ENCODE measurements at places on chromosomes 2 and 18. TPM values are rescaled to one million over a fixed set of nuclear protein-coding genes. Genes with fewer than 3 reads are reported as not detected.

GRCh38 chr2:54528311-54528955, 72.3 kb downstream of the SPTBN1 start:
- no peak for DNase-seq

DNA sequence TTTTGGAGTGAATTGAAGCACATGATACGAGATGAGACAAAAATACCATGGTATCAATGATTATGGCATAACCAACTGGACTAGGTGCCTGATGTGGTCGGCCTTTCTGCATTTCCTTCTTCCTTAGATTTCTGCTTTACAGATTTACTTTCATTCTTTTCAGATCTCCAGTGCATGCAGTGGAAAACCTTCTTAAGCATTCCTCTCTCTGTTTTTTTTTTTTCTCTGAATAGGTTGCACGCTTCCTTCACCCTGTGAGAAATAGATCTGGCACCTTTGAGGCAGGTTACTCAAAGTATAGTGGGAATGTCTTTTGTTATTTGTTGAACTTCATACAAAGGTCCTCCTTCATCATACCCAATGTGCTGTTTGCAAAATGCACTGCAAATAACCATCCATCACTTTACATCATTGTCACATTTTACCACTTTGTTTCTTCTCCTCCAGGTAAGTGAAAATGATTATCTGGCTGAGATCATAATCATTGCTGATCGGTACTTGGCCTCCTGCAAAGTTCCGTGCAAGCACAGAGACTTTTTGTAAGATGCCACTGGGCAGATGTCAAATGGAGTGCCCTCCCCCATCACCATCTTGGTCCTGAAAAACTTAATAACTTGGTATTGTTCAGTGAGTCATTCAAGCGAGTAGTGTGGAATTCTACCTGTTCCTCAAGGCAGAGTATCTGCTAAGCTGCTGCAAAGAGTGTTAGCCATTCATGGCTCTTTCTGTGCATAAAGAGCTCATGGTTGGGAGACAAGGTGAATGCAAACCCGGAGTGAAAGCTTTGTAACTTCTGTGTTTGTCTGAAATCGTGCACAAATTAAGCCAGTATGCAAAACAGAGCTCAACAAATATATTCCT, 30.0 kb upstream of the KLHL14 start:
- DNase-seq, result no peak

The CFAP65 gene
- total RNA-seq, result 0.05 TPM

- DNase-seq, result no peak
Measured at GRCh38 chr2:38751596-38752410, 642 bp upstream of the SRSF7 start.

DNA sequence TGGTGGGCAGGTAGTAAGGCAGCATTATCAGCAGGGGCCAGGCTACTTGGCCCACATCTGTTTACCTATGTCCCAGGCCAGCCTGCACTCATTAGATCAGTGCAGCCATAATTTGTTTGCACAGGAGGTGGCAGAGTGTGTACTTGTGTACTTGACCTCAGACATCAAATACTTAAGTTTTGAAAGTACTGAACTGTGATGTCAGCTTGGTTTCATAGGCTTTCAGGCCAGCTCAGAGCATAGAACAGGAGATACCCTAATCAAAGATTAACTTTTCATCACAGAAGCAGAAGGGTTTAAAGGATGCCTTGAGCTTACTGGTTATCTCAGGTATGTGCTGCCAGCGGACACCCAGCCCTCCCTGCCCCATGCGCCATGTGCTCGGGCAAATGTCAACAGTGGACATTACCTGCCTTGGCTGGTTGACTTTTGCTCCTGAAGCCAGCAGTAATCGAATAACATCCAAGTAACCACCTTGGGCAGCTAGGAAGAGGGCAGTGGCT, 33.2 kb downstream of the ANKRD29 start:
- DNase-seq, result no peak

The MC4R gene
- total RNA-seq, result 0.33 TPM

GRCh38 chr18:9413576-9413975, 61.7 kb upstream of the RALBP1 start:
- no peak for DNase-seq
